ENCODE measurements at places on chromosomes 7 and 10. TPM values are rescaled to one million over a fixed set of nuclear protein-coding genes. Genes with fewer than 3 reads are reported as not detected.

- H3K27me3 ChIP-seq: peaks cover 4% of the 10 kb centered on the region
- H3K27ac ChIP-seq: no peak overlapping the region
- no peaks in the 10 kb centered on the region for H3K36me3 ChIP-seq
- no peaks in the 10 kb centered on the region for H3K4me1 ChIP-seq
- no peak overlapping the region for H3K4me3 ChIP-seq
These were observed 6.4 kb downstream of the CDCA7L start for GRCh38 chr7:21939136-21939857.

The PRKG1 gene
- not detected for total RNA-seq

DNA sequence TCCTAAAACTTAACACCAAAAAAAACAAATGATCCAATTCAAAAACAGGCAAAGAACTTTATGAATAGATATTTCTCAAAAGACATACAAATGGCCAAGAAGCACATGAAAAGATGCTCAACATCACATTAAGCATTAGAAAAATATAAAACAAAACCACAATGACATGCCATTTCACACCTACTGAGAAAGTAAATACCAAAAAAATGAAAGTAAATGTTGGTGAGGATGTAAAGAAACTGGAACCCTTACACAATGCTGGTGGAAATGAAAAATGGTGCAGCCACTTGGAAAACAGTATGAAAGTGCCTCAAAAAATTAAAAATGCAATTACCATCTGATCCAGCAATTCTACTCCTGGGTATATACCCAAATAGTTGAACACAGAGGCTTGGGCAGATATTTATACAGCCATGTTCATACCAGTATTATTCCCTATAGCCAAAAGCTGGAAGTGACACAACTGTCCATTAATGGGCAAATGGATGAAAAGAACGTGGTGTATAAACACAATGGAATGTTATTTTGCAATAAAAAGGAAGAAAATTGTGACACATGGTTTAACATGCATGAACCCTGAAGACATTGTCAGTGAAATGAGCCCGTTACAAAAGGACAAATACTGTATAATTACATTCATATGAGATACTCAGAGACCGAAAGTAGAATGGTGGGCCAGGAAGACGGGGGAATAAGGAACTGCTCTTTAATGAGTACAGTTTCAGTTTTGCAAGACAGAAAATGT is 89.0 kb downstream of the JMJD1C start:
- H3K27ac ChIP-seq: no peak overlapping the region
- no peaks in the 10 kb centered on the region for H3K4me1 ChIP-seq
- H3K36me3 ChIP-seq: peaks cover 5% of the 10 kb centered on the region
- H3K4me3 ChIP-seq: no peak overlapping the region
- DNase-seq: no peak

DNA sequence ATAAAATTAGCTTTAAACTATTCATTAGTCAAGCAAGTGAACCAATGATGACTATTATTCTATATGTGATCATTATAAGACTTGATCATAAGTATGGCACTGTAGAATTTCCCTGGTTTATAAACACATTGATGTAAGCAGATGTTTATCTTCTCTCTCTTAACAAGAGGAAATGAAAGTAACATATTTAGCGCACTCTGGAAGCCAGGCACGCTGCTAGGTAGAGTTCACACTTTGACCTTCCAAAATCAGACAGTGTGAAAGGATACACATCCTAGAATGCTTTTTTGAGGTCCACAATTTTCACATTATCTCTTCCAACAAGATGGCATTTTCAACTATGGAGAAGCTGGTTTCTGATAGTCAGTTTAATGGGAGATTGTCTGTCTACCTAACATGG is 529.4 kb upstream of the IGFBP3 start:
- H3K27me3 ChIP-seq: no peaks in the 10 kb centered on the region
- DNase-seq: no peak
- H3K27ac ChIP-seq: no peak overlapping the region
- H3K4me1 ChIP-seq: no peaks in the 10 kb centered on the region

The UBTD1 gene
- total RNA-seq: 7.9 TPM

The ANKRD1 gene
- total RNA-seq: 19.4 TPM

The TMEM176B gene
- not detected for total RNA-seq

The NSUN5 gene
- total RNA-seq: 31.6 TPM

The RARRES2 gene
- 94.6 TPM for total RNA-seq

DNA sequence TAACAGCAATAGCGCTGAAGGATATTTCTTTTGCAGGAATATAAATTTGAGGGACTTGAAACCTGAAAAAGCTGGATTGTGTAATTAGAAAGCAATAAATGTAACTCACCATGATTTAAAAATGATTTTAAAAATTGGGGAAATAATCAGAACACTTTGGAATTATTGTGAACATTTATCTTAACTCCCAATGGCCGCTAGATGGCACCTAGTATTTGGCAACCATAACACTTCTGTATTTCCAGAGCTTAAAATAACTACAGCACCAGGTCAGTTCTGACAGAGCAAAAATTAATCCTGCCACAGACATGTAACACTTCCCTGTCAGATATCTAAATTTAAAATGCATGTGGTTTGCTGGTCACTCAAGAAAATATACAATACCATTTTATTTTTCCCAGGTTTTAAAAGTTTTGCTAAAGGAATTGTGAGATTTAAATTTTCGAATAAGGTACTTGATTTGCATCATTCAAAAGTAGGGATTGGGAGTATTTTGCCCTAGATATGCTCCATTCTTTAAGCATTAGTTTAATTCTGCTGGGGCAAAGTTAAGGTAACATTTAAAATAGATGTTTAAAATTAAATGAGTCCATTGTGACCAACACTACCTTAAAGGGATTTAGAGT is 144.5 kb downstream of the PPP1R3A start:
- DNase-seq: peak; percentile 28
- H3K4me1 ChIP-seq: no peaks in the 10 kb centered on the region
- no peak overlapping the region for H3K4me3 ChIP-seq

GRCh38 chr10:14665304-14665703 is 109.4 kb downstream of the FAM107B start:
- H3K4me1 ChIP-seq: 0 out of 2 replicates have a peak, but pooled peaks cover 2% of the 10 kb centered on the region
- H3K36me3 ChIP-seq: no peaks in the 10 kb centered on the region
- H3K27me3 ChIP-seq: no peaks in the 10 kb centered on the region
- no peak for DNase-seq
- H3K27ac ChIP-seq: no peak overlapping the region

DNA sequence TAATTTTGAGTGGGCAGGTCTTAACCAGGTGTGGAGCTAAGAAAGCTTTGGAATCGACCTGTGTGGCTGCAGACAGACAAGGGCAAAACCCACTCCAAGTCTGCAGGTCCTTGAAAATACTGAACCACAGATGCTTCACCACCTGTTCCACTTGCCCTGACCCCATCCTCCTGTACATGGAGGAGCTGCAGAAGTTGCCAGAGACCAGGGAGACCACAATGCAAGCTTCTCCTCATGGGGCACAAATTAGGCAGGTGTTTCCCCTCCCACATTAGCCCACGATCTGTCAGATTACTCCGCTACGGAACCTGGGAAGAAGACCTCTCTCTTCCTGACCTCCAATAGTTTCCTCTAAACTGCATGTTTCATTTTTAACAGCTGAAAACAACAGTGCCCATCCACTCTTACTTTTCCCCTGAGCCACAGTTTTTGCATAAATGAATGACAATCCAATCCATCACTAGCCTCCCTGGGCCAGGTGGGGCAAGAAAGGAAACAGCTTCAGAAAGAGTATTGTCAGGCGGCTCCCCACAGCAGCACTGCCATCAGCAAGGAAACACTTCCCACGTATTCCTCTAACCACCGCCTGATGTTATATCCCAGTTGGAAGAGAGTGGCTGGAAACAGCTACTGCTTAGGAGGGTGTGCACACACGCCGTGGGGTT is 141.6 kb downstream of the PRKAG2 start:
- no peak overlapping the region for H3K4me3 ChIP-seq
- H3K36me3 ChIP-seq: no peaks in the 10 kb centered on the region
- H3K27ac ChIP-seq: no peak overlapping the region
- DNase-seq: no peak
- 0 out of 3 replicates have a peak, but pooled peaks cover 4% of the 10 kb centered on the region for H3K27me3 ChIP-seq
- no peaks in the 10 kb centered on the region for H3K4me1 ChIP-seq
